A172 (cell line): ENCODE measurements at places on chromosomes 2 and 18. TPM values are rescaled to one million over a fixed set of nuclear protein-coding genes. Genes with fewer than 3 reads are reported as not detected.

L3MBTL4 gene
- total RNA-seq, result not detected in 2 replicates

PJVK gene
- total RNA-seq, result 0.31 and 0.55 TPM in 2 replicates

UGT1A4 gene
- total RNA-seq, result not detected in 2 replicates

TMEM247 gene
- not detected in 2 replicates for total RNA-seq

GRCh38 chr2:119469661-119470297, 38.1 kb downstream of the TMEM37 start:
- no peak for DNase-seq

GRCh38 chr2:189521699-189522434, 58.7 kb downstream of the SLC40A1 start:
- no peak for DNase-seq

DNA sequence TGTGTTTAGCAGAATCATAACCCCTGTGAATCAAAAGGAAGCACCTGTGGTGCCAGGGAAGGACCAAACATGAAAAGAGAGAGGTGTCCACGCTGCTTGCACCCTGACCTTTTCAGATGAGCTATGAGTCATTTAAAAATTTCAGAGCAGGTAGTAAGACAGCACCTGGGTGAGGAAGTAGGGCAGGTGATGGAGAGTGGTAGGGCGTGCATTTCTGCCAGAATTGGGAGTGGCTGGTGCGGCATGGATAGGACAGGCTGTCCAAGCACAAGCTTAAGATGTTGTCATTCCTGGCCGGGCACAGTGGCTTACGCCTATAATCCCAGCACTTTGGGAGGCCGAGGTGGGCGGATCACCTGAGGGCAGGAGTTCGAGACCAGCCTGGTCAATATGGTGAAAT, 36.8 kb downstream of the NPAS2 start:
- DNase-seq, result no peak

- no peak for DNase-seq
These were observed 59.0 kb downstream of the ANKRD44 start for GRCh38 chr2:197251576-197251975.

GRCh38 chr2:178450524-178450773, 526 bp downstream of the PRKRA start:
- DNase-seq, result no peak

- no peak for DNase-seq
These were observed 125.7 kb downstream of the EIPR1 start for GRCh38 chr2:3251946-3252345.

- DNase-seq, result peak; percentile 59
These were observed 13.7 kb upstream of the MMADHC start for GRCh38 chr2:149601141-149601796.

- peak; percentile 55 for DNase-seq
These were observed 124.9 kb downstream of the XIRP2 start for GRCh38 chr2:167013227-167013626.

GRCh38 chr2:145752091-145752806, 1232.3 kb upstream of the ZEB2 start:
- peak; percentile 80 for DNase-seq

GRCh38 chr18:551404-552061, 28.6 kb upstream of the CETN1 start:
- no peak for DNase-seq

GRCh38 chr2:1016500-1016899, 65.9 kb downstream of the SNTG2 start:
- DNase-seq, result no peak

GRCh38 chr2:145199827-145200706, 680.1 kb upstream of the ZEB2 start:
- DNase-seq, result no peak

DNA sequence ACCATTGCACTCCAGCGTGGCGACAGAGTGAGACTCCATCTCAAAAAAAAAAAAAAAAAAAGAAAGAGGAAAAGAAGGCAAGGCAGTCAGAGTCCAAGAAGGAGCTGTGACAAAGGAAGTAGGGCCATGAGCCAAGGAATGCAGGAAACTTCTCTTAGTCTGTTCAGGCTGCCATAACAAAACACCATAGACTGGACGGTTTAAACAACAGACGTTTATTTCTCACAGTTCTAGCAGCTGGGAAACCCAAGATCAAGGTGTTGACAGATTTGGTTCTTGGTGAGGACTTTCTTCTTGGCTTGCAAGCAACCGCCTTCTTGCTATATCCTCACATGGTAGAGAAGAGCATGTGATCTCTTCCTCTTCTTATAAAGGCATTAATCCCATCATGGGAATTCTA, 13.1 kb upstream of the SUMO1 start:
- DNase-seq, result no peak

DNA sequence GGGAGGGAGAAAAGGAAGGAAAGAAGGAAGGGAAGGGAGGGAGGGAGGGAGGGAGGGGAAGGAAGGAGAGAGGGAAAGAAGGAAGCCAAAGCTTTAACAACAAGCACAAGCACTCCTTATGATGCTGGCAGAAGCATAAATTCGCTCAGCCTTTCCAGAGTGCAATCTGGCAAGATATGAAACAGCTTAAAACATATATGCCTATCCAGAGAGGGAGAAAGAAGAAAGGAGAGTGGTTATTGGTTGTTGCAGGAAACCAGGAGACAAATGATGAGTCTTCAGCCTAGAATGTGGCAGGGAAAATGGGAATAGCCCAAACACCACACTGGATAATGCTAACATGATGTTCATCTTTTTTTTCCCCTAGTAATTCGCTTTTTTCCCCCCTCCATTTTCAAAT, 64.0 kb downstream of the STPG4 start:
- DNase-seq, result peak; percentile 58

DNA sequence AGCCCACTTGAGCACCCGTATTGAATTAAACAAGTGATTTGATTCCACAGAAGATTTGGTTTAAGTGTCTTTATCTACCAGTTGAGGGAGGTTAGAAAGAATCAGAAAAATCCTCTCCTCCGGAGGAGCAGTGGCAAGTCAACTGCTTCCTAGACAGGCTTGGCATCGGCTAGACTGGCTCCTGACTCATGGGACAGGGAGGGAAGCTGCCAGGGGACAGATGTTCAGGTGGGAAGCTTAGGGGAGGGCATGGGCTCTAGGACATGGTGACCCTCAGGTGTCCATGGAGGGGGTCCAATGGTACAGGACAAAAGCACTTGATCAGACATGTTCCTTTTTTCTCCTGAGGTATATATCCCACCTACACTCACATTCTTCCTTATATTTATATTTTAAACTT, 119.3 kb upstream of the IL1R2 start:
- DNase-seq, result no peak

DNA sequence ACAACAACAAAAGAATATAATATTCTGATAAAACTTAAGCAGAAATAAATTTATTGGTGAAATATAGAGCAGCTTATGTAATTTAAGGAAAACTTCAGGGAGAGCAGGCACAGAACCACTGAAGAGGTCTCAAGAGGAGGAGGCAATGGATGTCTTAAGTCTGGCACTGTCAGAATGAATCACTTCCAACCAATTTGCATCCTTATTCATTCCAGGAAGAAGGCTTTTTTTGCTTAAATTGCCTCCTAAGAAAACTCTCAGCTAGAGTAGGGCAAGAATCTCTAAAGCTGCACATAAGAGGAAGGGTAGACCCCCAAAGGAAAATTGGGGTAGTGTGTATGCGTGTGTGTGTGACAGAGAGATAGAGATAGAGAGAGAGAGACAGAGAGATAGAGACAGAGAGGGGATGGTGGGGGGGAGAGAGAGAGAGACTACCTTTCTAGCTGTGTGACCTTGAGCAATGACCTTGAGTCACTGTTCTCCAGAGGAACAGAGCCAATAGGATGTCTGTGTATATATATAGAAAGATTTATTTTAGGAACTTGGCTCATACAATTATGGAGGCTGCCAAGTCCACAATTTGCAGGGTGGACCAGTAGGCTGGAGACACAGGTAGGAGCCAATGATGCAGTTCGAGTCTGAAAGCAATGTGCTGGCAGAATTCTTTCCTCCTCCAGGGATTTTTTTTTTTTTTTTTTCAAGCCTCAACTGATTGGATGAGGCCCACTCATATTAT, 96.4 kb upstream of the LINC00305 start:
- DNase-seq, result no peak

DNA sequence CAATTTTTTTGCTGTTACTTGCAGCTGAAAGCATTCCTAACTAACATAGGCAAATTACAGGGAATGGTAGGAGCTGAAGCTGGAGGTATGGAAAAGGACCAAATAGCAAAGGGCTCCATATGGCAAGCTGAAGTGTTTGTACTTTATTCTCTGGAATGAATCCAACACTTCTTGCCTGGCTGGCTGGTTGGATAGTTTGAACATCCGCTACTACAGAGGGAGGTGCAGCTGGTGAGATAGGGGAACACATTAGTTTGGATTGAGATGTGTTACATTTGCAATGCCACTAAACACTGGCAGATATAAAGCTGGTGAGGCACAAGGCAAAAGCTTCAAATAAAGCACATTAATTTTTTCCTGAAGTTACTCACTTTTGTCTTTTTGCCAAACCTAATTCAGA, 291.5 kb downstream of the SP3 start:
- DNase-seq, result no peak

GRCh38 chr18:5543036-5543680, 639 bp downstream of the EPB41L3 start:
- DNase-seq, result no peak
